ENCODE measurements at places on chromosomes 6 and 20.

GRCh38 chr6:617456-618100, 39.3 kb downstream of the HUS1B start:
- DNase-seq, result no peak

DNA sequence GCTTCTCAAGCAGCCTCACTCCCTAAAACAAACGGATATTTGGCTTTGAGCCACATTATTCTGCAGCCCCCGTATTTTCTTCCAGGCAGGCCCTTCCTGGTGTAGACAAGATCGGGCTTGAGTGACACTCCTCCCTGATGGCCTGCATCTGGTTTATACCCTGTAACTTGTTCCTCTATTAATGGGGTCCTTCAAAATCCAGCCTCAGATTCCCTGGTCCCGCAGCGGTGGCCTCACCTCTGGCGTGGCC, 375 bp upstream of the TMEM14C start:
- DNase-seq, result no peak

- DNase-seq, result no peak
Measured at GRCh38 chr6:156949376-156949775, 172.2 kb downstream of the ARID1B start.

GRCh38 chr20:32480371-32481241, 104.5 kb downstream of the NOL4L start:
- DNase-seq, result peak; percentile 46

DNA sequence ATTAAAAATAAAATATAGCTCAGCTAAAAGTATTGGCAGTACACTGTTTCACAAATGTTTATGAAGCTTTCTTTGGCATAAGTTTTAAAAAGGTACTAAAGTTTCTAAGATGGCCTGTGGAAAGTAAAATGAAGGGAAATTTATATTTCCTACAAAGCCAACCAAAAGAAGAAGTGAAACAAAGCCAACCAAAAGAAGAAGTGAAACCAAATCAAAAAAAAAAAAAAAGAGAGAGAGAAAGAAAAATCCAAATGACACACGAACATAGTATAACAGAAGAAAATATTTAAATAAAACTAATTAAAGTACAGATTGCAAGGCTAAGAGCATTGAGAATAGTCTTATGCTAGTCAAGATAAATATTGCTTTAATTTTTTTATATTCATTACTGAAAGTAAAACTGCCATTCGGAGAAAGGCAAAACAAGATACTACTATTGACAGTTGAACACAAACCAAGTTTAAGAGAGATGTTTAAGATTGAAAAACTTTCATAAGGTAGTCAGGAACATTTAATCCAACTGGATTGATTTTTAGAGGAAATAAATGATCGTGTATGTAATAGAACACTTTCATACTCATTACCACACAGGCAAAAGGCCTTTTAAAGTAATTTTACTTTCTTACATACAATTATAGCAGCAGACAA, 12.8 kb upstream of the KHDRBS2 start:
- DNase-seq, result no peak

GRCh38 chr6:167835260-167835659, 8.5 kb downstream of the AFDN start:
- no peak for DNase-seq

GRCh38 chr6:10505529-10505928, 15.6 kb upstream of the GCNT2 start:
- no peak for DNase-seq

- DNase-seq, result no peak
Measured at GRCh38 chr20:50399917-50400704, 110.1 kb upstream of the PTPN1 start.

GRCh38 chr20:38986663-38987062, 24.5 kb downstream of the DHX35 start:
- DNase-seq, result no peak

GRCh38 chr6:151290877-151291721, 51.3 kb downstream of the AKAP12 start:
- no peak for DNase-seq

DNA sequence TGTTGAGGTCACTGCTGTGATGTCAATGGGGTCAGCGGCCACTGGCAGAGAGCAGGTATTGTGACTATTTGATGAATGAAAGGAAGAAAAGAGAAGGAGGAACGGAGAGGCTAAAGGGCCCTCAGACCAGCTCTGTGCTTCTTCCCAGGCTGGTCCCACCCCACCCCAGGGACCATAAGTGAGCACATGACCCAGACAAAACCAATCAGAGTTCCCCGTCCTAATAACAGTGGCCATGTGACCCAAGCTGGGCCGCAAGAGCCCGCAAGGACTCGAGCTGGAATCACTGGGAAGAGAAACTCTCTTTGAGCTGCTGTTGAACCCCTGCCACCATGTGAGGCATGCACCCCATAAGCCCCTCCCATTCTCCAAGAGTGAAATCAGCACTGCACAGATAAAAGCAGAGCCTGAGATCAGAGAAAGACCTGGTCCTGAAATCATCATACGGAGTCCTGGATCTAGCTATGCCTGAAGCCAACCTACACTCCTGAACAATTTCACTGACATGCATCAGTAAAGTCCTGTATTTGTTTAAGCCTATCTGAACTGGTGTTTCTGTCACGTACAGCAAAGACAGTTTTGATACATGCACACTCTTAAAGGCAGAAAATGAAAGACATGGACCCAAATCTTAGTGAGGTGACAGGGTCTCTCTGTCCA, 90.2 kb downstream of the PREX1 start:
- no peak for DNase-seq

DNA sequence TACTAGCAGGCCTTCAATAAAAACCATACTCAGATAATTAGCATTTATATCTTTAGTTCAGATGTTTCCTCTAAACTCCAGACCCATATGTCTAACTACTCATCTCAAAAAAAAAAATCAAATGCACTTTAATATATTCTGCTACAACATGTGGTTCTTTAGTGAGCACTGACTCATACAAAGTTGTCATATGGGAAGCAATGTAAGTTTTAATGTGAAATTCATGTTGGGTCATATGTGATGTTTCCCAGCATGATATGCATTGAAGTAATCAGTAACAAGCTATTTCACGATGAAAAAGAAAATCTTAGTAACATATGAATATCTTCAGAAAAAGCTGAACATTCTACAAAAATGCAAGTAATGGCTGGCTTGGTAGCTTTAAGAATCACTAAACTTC, 859.7 kb upstream of the ADGRB3 start:
- no peak for DNase-seq

DNA sequence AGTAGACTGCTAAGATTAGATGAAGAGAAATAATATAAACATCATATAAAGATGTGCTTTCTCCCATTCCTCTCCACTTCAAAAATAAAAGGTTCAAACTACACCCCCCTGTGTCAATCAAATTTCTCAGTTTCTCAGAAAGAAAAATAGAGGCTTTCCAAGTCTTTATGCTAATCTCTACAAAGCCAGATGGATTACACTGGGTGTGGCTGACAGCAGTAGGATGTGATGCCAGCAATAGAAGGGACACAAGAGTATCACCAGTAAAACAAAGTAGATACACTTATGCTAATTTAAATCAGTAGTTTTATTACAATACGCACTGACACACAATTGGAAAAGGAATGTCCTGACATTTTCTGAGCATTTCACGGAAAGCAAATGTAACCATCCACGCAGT, 353.4 kb downstream of the RNGTT start:
- no peak for DNase-seq

GRCh38 chr6:154164397-154164796, 125.4 kb downstream of the OPRM1 start:
- DNase-seq, result no peak

DNA sequence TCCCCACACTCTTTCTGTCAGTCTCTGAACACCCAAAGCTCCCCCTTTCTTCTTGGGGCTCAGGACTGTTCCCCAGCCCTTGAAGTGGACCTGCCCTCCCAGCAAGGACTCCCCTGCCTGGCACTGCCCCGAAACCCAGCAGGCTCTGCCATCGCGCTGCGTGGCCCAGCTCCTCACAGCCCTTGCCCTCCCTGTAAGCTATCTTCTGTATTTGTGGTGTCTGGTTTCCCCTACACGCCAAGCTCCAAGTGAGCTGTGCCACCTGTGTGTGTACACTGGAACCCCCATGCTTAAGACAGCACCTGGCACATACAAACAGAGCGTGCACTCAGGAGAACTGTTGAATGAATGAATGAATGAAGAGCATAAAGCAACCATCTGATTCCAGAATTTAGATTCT, 57.7 kb downstream of the TMEM242 start:
- DNase-seq, result no peak

DNA sequence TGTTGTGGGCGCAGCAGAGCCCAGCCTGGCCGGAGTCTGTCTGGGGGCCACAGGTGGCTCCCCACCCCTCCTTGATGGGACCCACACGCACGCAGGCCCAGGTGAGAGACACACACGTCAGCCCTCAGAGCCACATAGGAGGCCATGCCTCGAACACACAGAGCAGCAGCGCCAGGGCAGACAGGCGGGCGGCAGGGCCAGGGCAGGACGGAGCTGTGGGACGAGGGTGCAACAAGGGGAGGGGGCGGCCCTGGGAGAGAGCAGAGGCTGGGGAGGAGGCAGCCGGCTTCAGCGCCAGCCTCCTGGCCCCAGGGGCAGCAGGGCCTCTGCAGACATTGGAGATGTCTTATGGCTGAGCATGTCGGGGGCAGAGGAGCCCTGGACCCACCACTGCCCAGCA, 42.5 kb downstream of the KCNQ2 start:
- no peak for DNase-seq

GRCh38 chr6:152637296-152638047, at the start of gene SYNE1:
TSS of gene SYNE1 (minus strand) at chr6:152637362. CDS start at chr6:152628331, 9,031 bp downstream.
- DNase-seq, result no peak

- DNase-seq, result no peak
Measured at GRCh38 chr6:71031912-71032311, 75.1 kb upstream of the B3GAT2 start.

DNA sequence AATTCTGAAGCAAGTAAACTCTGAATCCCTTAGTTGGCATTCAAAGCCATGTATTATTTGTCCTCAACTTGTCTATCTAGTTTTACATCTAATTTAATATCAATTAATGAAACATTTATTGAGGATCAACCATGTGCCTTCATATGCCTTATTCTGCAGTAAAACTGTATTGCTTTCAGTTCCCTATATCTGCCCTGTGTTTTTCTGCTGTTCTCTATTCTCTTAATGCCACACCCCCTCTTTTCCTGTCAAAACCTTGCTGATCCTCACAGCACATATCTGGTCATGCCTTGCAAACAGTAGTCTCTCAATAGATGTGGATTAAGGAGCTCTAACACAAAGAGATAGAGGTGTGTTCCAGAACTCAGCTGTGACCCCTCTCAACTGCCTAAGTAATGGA, 2.0 kb downstream of the FIG4 start:
- no peak for DNase-seq

- peak; percentile 77 for DNase-seq
Measured at GRCh38 chr6:6007366-6008088, 802 bp upstream of the NRN1 start.

- DNase-seq, result no peak
Measured at GRCh38 chr6:131733376-131734016, 22.7 kb upstream of the CTAGE9 start.

DNA sequence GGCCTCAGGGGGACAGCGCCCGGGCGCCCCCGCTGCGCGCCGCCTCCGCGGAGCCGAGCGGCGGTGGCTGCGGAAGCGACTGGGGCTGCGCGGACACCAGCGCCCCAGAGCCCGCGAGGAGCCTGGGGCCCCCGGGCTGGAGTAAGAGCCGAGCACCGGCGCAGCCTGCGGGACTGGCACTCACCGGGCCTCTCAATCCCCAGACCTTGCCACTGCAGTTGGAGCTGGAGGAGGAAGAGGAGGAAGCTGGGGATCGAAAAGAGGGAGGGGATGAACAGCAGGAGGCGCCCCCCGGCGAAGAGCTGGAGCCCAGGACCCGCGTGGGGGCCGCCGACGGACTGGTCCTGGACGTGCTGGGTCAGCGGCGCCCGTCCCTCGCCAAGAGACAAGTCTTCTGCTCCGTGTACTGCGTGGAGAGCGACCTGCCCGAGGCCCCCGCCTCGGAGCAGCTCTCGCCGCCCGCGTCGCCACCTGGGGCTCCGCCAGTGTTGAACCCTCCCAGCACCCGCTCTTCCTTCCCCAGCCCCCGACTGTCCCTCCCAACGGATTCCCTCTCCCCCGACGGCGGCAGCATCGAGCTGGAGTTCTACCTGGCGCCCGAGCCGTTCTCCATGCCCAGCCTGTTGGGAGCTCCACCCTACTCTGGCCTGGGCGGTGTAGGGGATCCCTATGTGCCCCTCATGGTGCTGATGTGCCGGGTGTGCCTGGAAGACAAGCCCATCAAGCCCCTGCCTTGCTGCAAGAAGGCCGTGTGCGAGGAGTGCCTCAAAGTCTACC, 590 bp downstream of the RNF217 start:
- DNase-seq, result peak; percentile 70

GRCh38 chr20:46307999-46308257, 370 bp downstream of the CDH22 start:
- DNase-seq, result no peak

DNA sequence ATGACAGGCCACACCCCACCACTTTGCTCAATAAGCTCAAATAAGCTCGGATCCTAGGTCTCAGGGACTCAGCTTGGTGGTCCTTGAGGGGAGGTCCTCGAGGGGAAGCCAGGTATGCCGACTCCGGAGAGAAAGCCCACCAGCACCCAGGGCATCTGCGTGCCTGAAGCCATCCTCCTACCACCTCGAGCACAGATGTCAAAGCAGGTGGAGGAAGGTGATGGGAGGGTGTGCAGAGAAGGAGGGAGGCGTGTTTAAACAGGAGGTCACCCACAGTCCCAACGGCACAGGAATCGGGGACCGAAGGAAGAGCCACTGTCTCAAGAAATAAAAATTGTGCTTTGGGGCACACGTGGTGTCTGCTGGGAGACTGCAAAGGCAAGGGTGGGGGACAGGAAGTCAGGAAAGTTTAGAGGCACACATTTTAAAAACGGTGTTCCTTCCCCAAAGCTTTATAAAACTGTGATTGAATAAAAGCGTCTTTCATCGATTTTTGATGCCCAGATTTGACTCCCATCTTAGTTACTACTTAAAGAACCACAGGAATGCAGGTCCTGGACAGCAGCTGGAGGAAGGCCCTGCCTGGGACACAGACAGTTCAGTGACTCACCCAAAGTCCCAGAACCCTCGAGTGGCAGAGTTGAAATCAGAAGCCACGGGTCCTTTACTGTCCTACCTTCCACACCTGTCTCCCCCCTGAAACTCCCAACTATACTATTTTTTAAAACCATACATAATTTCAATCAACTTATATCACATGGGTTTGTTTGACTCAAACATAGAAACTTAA, 221.0 kb upstream of the PDE10A start:
- no peak for DNase-seq

- DNase-seq, result no peak
Measured at GRCh38 chr20:7248281-7249201, 481.1 kb downstream of the BMP2 start.

DNA sequence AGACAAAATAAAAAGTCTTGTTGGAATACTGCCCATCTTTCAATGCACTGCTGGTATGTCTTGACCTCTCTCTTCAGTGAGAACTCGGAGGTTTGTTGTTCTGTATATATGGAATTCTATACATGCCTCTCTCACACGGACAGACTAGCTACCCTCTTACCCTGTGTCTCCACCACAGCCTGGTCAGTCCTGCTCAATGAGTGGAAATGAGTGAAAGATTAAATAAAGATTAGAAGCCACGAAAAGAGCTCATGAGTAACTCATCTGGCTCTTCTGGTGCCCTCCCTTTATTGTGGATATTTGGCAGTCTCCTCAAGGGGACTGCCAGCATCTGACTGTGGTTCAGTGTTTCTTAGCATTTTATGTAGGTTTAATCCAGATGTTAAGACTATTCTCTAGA, 262.8 kb upstream of the MAP3K7 start:
- DNase-seq, result no peak

Measured in ecto neural progenitor cell (in vitro differentiated cells).